ENCODE measurements at places on chromosomes 5 and 9. TPM values are rescaled to one million over a fixed set of nuclear protein-coding genes. Genes with fewer than 3 reads are reported as not detected.

The SKP2 gene
- total RNA-seq: 9.7 TPM

The IFNA13 gene
- not detected for total RNA-seq

The CFAP157 gene
- not detected for total RNA-seq

The GFI1B gene
- not detected for total RNA-seq

The LCN2 gene
- total RNA-seq: not detected

The LRRC19 gene
- total RNA-seq: not detected

The PTPRD gene
- 1.2 TPM for total RNA-seq

The OBP2B gene
- total RNA-seq: not detected

The SSBP2 gene
- total RNA-seq: 5.7 TPM

The SHISAL2B gene
- not detected for total RNA-seq

The PCDHGA8 gene
- total RNA-seq: 1.2 TPM

- no peak for DNase-seq
Measured at GRCh38 chr9:7967851-7968250, 168.3 kb upstream of the DMAC1 start.

- DNase-seq: no peak
Measured at GRCh38 chr5:97063251-97063650, 79.2 kb downstream of the LIX1 start.

- DNase-seq: no peak
Measured at GRCh38 chr9:27801545-27801944, 228.3 kb upstream of the C9orf72 start.

DNA sequence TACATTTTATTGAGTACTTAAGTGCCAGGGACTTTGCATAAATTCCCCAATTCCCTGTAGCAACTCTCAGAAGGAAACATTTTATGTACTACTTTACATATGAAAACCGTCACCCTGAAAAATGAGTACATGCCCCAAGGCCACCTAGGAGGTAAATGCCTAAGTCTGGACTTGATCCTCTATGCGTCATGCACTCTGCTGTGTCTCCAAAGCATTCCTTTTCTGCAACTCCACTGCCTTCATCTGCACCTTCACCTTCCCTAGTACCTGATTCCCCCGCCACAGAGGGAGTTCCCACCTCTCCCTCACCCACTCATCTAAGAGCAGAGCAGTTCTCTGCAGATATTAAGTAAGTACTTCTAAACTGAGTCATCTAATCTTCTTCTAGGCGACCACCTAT lies 75.2 kb upstream of the HRH2 start:
- DNase-seq: no peak

DNA sequence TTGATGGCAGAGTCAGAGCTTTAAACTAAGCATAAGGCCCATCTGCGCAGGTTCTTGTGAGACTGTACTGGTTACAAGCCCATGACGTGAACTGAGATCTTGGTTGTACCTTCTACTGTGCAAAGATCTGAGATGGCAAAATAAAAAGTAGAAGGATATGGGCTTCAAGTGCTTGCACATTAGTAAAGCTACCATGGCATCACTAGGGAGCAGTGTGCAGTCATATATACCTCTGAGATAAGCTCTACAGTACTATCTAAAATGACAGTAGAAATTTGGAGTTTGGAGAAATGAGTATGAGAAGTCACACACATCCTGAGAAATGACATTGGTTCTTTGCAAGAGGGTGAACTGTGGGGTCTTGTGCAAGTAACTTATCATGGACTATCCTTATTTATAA lies 408.2 kb upstream of the PRR16 start:
- peak; percentile 42 for DNase-seq

- DNase-seq: no peak
Measured at GRCh38 chr5:167378894-167379723, 912.3 kb upstream of the WWC1 start.

GRCh38 chr9:18493451-18493993 lies 19.6 kb downstream of the ADAMTSL1 start:
- DNase-seq: no peak

GRCh38 chr5:127294829-127295228 lies 4.2 kb downstream of the MEGF10 start:
- no peak for DNase-seq

DNA sequence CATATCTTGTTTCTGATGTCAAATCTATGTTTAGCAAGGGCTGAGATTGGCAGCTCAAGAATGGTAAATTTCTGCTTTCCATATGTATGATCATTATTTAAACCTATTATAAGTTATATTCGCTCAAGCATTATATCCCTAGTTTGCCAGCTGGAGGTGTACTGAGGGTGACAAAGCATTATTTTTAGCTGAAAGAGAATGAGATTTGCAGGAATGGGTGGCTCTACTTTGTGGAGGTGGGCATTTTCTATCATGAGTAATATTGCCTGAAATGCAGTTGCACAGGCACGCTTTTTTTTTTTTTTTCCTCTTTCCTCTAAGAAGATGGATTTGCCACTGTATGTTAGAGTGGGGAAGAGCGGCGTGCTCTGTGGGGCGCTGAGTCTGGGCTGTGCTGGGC lies 393.8 kb downstream of the EBF1 start:
- DNase-seq: no peak

GRCh38 chr9:72930828-72931227 lies 22.0 kb downstream of the ALDH1A1 start:
- no peak for DNase-seq

GRCh38 chr9:1383899-1384455 lies 333.8 kb downstream of the DMRT2 start:
- no peak for DNase-seq

DNA sequence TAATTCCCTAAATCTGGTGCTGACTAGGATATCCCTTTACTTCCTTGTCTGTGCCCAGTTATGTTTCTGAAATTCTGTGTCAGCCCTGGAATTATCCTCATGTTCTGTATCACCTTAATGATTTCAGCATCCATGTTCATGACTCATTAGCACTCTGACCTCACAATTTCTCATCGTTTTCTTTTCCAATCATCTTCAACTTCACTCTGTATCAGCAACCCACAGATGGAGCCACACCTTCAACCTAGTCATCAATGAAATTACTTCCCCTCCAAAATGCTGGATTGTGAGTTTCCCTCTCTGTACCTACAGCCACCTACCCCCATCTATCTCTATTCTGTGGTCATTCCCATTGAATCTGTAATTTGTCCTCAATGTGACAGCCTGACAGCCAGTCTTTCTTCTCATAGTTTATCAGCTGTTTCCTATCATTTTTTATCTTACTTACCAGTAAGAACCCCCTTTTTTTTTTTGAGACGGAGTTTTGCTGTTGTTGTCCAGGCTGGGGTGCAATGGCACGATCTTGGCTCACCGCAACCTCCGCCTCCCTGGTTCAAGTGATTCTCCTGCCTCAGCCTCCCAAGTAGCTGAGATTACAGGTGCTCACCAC lies 3.1 kb upstream of the IL6ST start:
- no peak for DNase-seq

DNA sequence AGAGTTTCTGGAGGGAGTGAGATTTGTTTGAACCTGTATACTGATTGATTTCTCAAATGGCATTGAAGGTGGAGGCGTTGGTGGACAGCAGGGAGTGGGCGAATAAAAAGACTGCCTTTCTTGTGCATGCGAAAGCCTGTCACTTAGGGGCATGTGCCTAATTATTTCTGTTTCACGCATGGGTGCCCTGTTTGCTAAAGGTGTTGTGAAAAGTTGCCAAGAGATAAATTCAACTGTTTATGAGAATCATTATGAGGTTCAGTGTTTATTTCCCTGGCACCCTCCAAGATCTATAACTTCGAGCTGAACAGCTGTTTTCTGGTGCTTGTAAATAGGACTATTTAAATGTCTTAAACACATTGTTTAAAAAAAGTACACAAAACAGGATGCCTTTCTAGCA lies 67.4 kb upstream of the DMRTA1 start:
- DNase-seq: no peak

- no peak for DNase-seq
Measured at GRCh38 chr5:55771175-55771655, 33.4 kb downstream of the DDX4 start.

GRCh38 chr5:143309661-143310431 lies 93.6 kb downstream of the NR3C1 start:
- DNase-seq: peak; percentile 51

GRCh38 chr5:64532212-64532611 lies 26.4 kb downstream of the RGS7BP start:
- no peak for DNase-seq

DNA sequence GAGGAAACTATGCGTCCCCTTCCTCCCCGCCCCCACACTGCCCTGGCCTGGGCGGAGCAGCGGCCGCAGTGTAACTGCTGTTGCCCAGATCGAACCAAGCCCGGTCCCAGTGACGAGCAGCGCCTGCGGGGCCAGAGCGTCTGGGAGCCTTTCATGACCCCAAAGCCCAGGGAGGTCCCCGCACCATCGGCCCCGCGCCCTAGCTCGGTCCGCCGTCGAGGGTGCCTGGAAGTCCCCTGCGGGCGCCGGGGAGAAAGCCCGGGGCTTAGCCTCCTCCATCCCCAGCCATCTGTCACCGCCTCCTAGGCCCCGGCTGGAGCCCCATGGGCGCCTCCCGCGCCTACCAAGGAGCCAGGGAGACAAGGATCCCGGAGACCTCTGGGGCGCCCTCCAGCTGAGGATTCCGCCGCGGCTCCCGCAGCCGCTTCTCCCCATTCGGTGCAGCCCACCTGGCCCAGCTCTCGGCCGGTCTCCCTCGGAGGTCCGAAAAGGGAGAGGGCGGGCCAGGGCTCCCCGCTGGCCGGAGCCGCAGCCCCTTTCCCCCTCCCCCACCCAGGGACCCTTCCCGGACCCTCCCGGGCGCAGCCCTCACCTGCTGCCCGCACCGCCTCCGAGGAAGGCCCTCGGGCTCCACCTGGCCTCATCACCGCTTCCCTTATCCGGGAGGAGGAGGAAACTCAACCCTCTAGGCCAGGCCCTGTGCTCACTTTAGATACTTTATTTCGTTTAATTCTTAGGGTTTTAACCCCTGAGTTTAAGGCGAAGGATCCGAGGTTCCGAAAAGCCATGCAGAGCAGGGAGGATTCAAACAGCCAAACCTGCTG lies 45.6 kb downstream of the APTX start:
- peak; percentile 36 for DNase-seq

GRCh38 chr5:95670568-95670967 lies 12.2 kb downstream of the SPATA9 start:
- no peak for DNase-seq

- peak; percentile 2 for DNase-seq
Measured at GRCh38 chr5:13708906-13709305, 235.6 kb downstream of the DNAH5 start.

DNA sequence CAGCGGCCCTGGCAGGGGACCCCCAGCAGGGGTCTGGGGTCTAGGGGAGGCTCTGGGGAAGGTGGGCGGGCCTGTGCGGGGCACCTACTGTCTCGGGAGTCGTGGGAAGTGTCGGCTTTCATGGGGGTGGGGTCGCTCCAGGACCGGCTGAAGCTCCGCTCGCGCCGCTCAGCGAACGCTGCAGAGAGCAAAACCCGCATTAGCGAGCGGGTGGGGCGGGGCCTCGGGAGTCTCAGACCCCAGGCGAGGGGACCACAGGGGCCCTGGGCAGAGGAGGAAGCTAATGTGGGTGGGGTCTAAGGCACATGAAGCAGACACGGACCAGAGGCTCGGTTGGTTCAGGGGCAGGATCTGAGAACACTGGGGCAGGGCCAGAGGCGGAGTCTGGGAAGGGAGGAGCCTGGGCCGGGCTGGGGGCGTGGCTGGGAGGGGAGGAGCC lies 5.5 kb downstream of the NSMF start:
- DNase-seq: peak; percentile 88

- DNase-seq: peak; percentile 91
Measured at GRCh38 chr9:14030375-14031059, 283.4 kb downstream of the NFIB start.

DNA sequence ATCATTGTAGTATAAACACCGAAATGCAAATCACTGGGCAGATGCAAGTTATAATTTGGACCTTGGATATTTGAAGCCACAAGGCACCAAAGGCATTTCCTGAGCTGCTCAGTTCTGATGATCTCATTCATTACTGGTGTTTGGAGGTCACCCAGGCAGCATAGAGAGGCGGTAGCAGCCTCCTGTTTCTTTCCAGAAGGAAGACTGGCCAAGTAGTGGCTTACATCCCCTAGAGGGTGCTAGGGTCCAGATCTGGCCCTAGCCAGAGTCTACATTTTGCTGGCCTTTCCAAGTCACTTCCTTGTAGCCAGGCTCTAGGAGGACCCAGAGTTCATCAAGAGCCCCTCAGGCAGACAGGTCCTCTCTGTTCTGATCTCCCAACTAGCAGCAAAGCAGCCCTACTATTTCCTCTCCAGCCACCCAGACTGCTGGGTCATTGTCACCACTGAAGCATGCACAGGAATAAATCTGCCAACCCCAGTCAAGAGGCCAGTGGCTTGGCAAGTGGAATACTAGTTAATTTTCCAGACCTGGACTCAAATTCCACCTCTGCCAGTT lies 33.4 kb upstream of the TTC1 start:
- DNase-seq: peak; percentile 93

DNA sequence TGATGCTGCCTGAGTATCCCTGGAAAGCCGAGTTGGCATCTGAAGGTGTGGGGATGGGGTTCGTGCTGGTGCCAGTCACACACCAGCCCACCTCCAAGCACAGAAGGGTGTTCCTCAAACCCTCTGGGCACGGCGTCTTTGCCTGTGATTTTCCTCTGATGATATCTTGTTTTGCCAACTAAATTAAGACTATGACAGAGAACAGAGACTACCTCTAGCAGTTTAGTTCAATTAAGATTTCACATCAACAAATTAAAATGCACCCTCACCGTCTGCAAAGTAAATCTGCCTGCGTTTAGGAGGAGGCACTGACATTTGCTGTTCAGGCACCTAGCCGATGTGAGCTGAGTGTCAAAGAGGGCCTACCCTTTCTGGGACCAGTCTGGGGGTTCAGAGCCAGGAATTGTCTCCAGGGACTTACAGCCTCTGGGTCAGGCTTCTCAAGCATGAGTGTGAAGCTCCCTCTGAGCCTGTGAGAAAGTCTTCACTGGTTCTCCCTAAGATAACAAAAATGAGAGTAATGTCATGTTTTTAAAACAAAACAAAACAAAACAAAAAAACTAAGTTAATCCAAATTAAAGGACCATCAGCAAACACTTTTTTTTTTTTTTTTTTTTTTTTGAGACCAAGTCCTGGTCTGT lies 55.4 kb upstream of the CTNNA1 start:
- no peak for DNase-seq

DNA sequence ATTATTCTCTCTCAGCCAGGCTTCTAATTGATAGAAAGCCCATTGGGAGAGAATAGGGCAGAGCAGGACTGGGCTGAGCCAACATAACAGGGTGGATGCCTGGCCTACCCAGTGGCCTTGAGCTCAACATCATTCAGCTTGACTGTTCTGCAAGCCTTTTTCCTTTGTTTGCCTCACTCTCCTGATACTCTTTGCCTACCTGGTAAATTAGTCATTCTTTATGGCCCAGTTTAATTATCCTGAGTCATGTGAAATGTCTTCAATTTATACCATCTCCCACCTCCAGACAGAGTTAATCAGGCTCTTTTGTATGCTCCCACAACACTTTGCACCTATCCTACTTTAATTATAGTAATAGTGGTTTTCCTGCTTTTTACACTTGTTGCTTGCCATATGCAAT lies 13.6 kb downstream of the GLRA1 start:
- no peak for DNase-seq

DNA sequence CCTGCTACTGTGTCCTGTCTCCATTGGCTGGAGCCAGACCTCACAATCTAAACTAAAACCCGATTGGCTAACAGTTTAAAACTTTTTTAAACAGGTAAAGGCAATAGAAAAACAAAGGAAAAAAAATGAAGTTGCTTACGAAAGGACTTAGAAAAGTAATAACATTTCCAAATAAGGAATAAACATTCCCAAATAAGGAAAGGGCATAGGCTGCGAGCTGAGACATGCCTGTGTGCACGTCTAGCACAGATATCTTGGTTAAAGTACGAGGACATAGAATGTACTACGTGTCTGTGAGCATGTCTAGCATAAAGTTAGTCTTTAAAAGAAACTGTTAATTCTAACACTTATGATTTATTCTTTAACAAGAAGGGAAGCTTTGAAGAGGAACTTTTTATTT lies 15.3 kb upstream of the FAM120A start:
- no peak for DNase-seq

Measured in lung microvascular endothelial cell (primary cell).